ENCODE measurements at places on chromosomes 5 and 9.

GRCh38 chr5:27706832-27707231 lies 668.4 kb upstream of the CDH9 start:
- peak; percentile 19 for DNase-seq

DNA sequence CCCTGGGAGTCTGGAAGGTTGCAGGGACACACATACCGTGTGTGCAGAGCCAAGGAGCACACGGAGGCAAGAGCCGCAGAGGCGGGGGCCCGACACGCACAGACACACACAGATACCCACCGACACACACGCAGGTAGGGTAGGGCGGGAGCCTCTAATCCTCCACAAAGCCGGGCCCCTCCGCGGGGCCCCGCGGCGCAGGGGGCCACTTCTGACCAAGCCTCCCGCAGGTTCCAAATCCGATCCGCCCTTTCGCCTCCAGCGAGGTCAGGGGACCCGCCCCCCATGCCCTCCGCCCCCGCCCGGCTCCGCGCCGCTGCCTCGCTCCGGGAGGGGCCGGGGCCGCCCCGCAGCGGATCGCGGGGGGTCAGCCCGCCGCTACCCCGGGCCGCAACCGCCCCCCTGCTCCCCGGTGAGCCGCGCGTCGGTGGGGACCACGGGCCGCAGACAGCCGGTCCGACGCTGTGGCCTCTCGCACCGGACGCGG lies 1.4 kb upstream of the LMX1B start:
- DNase-seq, result no peak

- DNase-seq, result no peak
Measured at GRCh38 chr5:174839196-174839595, 114.8 kb downstream of the MSX2 start.

DNA sequence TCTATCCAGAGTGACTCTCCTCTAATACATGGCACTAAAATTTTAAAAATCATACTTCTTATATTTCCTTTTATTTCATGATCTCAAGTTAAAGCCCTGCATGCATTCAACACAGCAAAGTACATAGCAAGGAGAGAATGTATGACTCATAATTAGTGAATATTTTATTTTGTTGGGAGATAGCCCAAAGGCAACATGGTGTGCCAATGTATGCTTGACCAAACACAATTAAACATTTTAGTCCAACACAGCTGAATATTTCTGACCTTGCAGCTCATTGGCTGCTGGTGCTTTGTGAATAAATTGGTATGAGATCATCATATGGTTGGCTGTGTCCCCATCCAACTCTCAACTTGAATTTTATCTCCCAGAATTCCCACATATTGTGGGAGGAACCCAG lies 103.5 kb downstream of the NPR3 start:
- DNase-seq, result no peak

DNA sequence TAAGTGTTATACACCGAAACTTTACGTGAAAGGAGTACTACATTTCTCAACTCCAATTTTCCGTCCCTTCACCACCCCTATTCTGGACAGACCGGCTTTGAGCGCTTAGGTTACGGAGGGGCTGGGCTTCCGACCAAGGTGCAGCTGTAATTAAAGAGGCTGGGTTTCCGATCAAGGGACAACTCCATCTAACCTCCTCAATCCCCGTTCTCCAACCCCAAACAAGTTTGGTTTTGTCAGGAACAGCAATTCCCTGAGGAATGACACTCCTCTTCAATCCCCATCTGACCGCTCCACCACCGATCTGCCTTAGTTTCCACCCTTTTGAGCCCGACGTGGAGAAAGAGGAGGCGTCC lies 577 bp downstream of the TUT7 start:
- peak; percentile 72 for DNase-seq

GRCh38 chr9:75432386-75432785 lies 344.1 kb downstream of the OSTF1 start:
- no peak for DNase-seq

GRCh38 chr5:96093890-96094381 lies 132.3 kb upstream of the ELL2 start:
- no peak for DNase-seq

- DNase-seq, result no peak
Measured at GRCh38 chr9:108575276-108575675, 280.5 kb downstream of the ACTL7B start.

- DNase-seq, result no peak
Measured at GRCh38 chr9:84819491-84819991, 150.0 kb downstream of the NTRK2 start.

- no peak for DNase-seq
Measured at GRCh38 chr9:85237478-85237877, 504.3 kb downstream of the AGTPBP1 start.

- DNase-seq, result no peak
Measured at GRCh38 chr5:76794871-76795270, 24.0 kb upstream of the F2RL1 start.

- no peak for DNase-seq
Measured at GRCh38 chr5:129496864-129497595, 36.9 kb downstream of the ADAMTS19 start.

DNA sequence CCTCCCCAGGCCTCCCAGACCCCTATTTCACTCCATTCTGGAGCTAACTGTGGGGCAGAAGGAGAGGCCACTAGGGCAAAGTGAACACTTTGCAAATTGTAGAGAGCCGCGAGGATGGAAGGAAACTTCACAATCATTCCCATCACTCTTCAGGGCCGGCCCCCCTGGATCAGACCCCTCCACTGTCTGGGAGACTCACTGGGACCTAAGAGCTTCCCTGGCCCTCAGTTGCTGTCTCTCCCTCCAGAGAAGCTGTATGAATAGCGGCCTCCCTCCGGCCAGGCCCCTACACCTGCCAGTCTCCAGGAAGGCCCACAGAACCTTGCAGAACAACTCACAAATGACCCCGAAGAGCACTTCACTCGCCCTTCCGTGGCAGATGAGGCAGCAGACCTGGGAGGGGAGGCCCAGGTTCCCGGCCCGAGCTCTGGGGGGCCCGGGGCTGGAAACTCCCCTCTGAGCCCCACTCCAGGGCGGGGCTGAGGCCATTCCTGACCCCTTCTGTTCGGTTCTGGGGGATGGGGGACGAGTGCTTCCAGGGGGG lies 141.9 kb upstream of the IER5L start:
- no peak for DNase-seq

DNA sequence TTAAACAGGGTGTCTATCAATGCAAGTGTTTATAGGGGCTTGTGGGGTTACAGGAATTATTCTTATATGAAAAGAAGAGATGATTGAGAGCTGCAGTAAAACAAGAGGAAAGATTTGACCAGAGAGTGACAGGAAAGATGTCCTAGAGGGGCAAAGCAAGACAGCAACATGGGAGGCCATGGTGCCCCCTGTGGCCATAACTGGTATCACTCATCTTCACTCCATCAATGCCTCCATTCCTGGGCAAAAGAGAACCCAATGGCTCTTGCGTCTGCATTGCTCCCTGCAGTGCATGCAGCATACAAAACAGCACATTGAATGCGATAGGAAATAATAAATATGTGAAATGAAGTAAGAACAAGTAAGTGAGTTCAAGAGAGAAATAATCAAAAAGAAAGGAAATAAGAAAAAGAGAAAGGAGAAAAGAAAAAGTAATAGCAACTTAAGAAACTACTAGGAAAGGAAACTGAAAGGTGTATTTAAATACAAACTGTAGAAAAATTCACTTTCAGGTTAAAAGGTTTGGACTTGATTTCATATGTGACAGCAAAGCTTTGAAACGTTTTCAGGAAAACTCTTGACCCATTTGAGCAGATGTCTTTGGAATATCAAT lies 206.6 kb downstream of the SEMA5A start:
- peak; percentile 56 for DNase-seq

- DNase-seq, result no peak
Measured at GRCh38 chr9:116692616-116693015, 5.5 kb downstream of the TRIM32 start.

DNA sequence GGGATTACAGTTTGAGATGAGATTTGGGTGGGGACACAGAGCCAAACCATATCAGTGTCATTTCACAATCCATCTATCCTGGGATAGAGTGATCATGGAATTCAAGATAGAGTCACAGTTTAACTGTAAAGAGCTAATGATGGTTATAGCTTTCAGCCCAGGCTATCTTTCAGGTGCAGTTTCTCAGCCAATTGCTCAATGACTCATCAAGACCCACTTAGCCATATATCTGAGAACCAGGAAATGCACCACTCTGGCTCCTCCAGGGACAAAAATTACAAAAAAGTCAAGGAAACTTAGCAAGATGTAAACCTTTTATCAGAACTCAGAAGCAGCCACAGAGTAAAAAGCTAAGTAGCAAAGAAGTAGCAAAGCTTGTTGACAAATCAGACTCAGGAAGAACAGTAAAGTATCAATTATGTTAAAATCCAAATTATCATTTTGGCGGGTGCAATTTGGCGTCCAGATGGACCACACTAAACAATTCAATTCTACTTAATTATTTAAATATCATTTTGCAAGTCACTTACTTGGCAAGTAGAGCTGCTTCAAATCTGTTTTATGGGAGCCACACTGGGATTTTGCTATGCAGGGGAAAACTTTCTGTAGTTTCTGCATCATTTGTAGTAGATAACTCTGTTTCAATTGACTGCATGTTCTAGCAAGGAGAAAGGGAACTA lies 169.4 kb downstream of the TLE1 start:
- no peak for DNase-seq

GRCh38 chr5:112643339-112643971 lies 94.2 kb upstream of the APC start:
- DNase-seq, result no peak

DNA sequence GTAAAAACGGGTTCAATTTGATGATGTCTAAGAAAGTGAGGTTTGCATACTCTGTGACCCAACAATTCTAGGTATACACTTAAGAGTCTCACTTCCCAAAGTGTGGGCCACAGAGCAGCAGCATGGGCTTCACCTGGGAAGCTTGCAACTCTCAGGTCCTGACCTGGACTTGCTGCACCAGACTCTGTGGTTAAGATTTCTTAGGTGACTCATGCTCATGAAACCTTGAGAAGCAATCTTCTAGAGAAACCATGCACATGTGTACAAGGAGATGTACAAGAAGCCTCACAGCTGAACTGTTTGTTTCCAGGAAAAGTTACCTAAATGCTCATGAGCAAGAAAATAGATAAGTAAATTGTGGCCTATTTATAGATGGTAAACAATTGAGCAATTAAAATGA lies 30.0 kb downstream of the DNAJC21 start:
- DNase-seq, result no peak

- DNase-seq, result peak; percentile 93
Measured at GRCh38 chr5:102453716-102454115, 45.1 kb downstream of the SLCO6A1 start.

DNA sequence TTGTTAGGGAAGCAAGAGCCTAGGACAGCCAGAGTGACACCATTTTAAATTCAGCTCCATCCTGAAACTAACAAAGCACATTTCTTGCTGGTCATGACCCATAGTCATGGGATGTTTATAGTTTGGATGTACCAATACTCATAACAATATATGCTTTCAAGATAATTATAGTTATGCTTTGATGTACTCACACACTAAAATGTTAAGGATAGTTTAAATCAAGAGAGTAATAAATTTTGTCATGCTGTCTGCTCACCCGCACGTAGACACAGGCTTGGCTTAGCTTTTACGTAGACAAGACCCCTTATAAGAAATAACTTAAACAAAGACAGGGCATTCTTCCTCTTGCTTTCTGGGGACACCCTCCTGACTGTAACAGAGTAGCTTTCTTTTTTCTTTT lies 8.9 kb upstream of the STXBP1 start:
- no peak for DNase-seq

- DNase-seq, result no peak
Measured at GRCh38 chr5:96690861-96691260, 28.7 kb downstream of the CAST start.

DNA sequence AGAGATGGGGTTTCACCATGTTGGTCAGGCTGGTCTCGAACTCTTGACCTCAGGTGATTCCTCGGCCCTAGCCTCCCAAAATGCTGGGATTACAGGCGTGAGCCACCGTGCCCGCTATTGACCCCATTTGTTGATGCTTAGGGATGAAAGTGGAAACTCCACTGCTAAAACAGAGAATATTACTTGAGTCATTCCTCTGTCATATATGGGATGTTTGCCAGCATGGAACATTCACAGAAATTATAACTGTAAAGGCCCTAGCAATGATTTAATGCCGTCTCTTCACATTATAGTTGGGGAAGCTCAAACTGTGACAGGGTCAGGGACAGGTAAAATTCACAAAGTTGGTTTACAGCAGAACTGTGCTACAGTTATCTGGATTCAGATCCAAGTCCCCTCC lies 94.5 kb downstream of the TMC1 start:
- no peak for DNase-seq

GRCh38 chr5:18032744-18033143 lies 398.5 kb downstream of the TAF11L14 start:
- DNase-seq, result peak; percentile 6

GRCh38 chr5:143053780-143054179 lies 283.6 kb downstream of the ARHGAP26 start:
- DNase-seq, result no peak

GRCh38 chr9:126377176-126377509 lies 50.5 kb downstream of the MVB12B start:
- DNase-seq, result no peak

DNA sequence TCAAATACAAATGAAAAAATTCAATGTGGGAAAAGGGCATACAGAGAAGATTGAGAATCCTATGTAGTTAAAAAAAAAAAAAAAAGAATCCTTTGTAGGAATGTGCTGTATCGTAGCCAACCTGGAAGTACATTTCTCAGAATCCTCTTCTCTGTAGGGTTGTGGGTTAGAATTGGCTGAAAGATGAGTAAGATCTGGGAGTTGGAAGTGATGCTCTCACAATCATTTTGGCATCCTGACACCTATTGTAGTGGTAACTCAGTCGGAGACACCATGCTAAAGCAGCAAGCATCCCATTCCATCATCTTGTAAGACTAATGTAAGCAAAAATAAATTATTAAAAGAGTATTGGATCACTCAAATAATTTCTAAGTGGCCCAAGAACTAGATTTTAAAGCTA lies 30.6 kb downstream of the MRPL22 start:
- no peak for DNase-seq

DNA sequence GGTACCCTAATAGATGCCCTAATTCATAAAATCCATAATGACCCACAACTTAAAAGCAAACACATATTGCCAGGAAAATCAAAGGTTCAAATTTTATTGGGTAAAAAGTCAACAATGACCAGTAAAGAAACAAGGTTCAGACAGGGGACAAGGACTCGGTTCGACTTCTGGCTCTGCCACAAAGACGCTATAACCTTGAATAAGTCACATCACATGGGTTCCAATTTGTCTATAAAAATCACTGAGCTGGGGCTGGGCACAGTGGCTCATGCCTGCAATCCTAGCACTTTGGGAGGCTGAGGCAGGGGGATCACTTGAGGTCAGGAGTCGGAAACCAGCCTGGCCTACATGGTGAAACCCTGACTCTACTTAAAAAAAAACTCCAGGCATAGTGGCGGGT lies 80.5 kb downstream of the SERINC5 start:
- DNase-seq, result no peak

DNA sequence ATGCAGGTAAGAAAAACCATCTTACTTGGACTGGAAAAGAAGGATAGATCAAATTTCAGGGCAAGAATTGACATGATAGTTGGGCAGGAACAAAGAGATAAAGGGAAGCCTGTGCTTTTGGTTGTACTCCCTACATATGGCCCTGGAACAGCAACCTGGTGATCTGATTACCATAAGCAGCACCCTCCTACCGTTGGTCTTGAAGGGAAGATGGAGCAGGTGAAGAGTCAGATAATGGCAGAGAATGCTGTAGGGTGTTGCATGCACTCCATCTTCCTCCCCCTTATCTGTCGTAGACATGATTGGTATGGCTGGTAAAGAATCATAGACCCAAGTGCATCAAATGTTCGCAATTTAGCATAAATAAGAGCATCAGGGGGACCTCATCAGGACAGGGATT lies 4.7 kb downstream of the IRGM start:
- DNase-seq, result no peak

GRCh38 chr5:137034764-137035479 lies 464.2 kb downstream of the SPOCK1 start:
- DNase-seq, result no peak
